GM13976 (cell line): ENCODE measurements at places on chromosomes 5 and 9.

GRCh38 chr9:277601-278295, 63.1 kb downstream of the DOCK8 start:
- DNase-seq = no peak

GRCh38 chr9:131719262-131719908, 20.5 kb downstream of the RAPGEF1 start:
- DNase-seq = no peak

DNA sequence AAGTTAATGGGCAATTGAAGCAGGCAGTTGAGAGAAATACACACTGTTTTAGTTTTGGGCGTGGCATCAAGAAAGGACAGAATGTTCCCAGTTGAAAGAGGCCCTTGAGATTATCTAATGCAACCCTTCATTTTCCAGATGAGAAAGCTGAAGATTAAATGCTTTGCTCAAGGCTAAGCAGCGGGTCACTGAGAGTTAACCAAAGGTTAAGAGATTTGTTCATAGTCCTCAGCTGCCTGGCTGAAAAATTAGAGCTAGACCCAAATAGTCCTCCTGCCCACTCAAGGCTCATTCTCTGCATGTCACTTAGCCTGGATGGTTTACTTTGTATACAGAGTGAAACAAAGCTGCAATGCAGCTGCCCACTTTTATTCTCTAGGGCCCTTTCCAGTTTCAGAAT, 46.7 kb upstream of the MAMDC2 start:
- DNase-seq = no peak

GRCh38 chr5:36253575-36253974, 11.8 kb upstream of the NADK2 start:
- no peak for DNase-seq

DNA sequence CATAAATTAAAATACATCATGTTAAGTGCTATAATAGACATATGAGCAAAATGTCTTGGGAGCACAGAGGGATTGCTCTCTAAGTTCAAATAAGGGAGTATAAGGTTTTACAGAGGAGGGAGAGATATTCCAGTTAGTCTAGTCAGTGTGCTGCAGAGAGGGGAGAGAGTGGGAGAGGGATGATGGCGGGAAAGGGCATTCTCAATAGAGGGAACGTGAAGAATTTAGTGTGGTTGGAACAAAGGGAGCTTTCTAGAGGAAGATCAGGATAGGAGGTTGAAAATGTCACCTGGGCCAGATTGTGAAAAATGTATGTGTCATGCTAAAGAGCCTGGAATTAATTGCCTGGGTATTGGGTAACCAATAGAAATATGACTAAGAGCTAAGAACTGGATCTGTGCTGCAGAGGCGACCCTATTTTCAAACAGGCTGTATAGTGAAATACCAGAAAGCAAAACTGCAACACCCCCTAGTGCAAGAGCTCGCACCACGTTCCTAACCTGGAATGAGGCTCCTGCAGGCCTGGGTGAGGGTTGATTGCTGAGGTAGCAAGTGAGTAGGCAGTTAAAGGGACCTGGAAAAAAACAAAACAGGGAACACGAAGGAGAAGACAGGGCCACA, 791.8 kb upstream of the C9orf72 start:
- DNase-seq = no peak

GRCh38 chr5:163633926-163634460, 128.6 kb downstream of the MAT2B start:
- DNase-seq = no peak

DNA sequence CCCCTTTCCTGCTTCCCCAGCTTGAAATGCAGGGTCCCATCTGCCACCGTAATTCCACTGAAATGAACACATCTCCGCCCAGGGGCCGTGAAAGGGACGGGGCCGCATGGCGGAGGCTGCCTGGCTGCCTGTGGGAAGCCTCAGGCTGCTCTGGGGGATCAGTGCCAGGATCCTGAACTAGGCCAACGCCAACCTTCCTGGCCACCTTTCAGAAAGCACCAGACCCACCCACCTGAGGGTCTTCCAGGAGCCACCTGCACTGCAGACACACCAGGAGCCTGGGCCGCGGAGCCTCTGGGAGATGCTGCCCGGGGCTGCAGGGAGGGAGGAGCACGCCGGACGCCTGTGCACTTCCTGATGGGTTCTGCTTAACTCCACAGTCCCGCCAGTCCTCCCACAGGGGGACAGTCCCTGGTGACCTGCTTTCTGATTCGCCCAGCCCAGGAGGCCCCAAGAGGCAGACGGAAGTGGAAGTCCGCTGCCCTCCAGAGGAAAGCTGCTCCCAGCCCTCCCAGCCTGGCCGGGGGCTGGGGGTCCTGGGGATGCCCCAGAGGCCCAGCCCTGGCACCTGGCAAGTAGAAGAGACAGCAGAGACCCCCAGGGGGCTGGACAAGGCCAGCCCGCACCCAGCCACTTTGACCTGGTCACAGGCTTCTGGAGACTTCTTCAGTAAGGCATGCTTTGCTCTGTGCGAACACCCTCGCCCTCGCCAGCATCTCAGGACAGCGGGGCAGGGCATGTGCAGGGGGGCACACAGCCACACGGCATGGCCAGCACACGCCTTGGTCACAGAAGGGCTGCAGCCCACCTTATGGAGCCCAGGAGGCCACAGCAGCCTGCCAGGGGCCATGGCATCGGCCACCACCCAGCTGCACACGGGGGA, at the start of gene CARD9:
Gene CARD9, minus strand, starts transcription at position 370 of the 883 bp plus-strand sequence. CDS start 1,591 bp downstream, outside the sequence.
- peak; percentile 74 for DNase-seq

DNA sequence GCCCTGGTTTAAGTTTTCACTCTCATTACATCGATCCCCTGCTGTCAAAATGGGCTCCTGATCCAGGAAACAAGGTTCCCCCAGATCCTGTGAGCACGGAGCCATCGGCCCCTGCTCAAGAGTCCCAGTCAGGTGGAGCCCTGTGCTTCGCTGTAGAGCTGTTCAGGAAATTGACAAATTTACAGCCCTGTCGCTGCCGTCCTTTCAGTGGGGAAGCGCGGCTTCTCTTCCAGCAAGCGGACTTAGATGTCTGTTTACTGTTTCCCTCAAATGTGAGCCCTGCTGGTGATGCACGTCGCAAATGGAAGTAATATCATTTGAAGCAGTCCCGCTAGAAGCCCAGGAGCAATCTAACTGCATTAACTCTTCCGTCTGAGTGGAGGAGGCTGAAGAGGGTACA, 760.9 kb upstream of the WWC1 start:
- no peak for DNase-seq

GRCh38 chr9:108468364-108468763, 387.4 kb downstream of the ACTL7B start:
- peak; percentile 11 for DNase-seq

DNA sequence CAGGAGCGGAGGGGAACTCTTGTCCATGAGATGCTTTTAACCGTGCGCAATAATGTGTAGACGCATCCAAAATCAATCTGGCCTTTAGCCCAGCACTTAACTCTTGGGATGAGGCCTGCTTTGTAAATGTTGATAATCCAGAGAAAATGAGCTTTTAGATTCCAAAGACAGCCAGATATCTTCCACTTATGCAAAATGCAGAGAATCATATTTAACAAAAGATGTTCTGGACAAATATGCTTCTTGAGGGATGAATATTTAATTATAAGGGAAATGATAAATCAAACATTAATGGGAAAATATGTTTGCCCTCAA, 5.6 kb downstream of the S1PR3 start:
- DNase-seq = no peak

DNA sequence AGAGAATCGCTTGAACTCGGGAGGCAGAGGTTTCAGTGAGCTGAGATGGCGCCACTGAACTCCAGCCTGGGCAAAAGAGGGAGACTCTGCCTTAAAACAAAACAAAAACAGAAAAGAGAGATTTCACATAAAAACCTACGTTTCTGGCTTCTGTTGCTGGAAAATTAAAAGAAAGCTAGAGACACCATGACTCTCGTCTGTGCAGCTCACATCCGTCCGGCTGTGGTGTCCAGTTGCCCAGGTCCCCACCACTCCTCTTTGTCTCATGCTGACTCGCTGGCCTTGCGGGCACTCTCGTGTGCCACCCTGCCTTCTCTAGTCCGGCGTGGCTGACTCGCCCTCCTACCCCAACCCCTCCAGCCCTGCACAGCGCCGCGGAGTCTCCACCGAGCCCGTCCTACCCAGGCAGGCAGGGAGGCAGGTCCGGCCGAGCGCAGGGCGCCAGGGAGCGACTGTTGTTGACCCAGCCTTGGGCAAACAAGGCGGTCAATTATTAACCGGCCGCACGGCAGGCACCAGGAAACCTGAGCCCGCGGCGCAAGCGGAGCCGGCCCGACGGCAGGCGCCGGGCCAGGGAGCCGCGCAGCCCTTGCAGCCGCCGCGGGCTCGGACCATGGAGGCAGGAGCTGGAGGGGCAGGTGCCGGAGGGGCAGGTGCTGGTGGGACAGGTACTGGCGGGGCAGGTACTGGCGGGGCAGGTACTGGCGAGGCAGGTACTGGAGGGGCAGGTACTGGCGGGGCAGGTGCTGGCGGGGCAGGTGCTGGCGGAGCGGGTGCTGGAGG, at the start of gene PRRT1B:
Gene PRRT1B, plus strand, starts transcription at position 521 of the 783 bp plus-strand sequence. Its CDS starts 93 bp downstream, at position 614.
- no peak for DNase-seq

DNA sequence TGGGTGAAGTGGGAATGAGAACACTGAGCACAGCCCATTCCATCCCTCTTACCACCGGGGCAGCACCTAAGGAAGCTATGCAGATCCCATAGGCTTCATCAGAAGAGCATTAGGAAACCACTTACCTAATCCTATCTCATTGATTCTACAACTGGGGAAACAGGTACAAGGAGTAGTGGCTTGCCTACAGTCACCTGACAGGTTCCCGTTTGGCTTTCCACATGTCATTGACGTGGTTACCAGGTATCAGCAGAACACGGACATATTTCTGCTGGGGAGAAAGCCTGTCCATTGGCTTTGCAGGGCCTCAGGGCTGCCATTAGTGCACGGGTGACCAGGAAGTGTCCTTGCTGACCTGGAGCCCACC, 11.3 kb downstream of the AFAP1L1 start:
- DNase-seq = no peak

DNA sequence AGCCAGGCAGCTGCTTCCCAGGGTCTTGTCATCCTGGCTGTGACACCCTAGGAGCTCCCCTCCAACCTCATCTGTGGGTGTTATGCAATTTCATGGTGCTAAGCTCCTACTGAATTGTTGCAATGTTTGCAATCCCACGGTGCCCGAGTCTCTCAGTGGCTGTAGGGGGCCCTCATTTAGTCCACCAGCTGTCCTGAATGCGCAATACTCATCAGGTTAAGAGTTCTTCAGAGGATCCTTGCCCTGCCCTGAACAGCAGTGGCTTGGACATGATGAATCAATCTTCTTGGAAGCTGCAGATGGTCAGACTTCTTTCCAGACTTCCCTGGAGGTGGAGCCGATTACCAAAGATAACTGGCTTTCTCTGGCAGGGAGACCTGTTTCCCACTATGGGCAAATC, 584.1 kb downstream of the CCDC171 start:
- DNase-seq = no peak

- DNase-seq = no peak
Observed at GRCh38 chr5:93789173-93790067, 48.0 kb upstream of the POU5F2 start.

DNA sequence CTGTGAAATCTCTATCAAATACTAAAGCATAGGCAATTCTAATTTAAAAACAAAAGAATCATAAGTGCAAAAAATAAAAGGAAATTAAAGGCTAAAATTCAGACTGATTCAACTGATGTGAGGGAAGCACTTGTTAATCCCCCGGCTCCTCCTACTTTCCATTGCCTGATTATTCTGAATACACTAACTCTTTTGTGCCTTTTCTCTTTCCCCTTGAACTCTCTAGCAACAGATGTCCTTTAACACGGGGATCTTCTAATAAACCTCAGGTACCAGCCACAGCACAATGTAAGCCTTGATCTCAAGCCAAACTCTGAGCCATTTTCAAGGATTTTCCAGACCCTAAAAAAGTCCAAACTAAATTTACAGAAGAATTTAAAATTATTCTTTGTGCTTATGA, 61.5 kb downstream of the KCNV2 start:
- DNase-seq = no peak

GRCh38 chr5:172315587-172316493, 32.3 kb upstream of the UBTD2 start:
- DNase-seq = no peak

GRCh38 chr5:179768326-179769085, 25.3 kb upstream of the LTC4S start:
- no peak for DNase-seq

GRCh38 chr5:68430279-68430678, 214.7 kb downstream of the PIK3R1 start:
- DNase-seq = no peak

- no peak for DNase-seq
Observed at GRCh38 chr5:78763659-78764189, 115.2 kb upstream of the LHFPL2 start.

GRCh38 chr5:172288465-172288864, 4.9 kb upstream of the UBTD2 start:
- DNase-seq = no peak

DNA sequence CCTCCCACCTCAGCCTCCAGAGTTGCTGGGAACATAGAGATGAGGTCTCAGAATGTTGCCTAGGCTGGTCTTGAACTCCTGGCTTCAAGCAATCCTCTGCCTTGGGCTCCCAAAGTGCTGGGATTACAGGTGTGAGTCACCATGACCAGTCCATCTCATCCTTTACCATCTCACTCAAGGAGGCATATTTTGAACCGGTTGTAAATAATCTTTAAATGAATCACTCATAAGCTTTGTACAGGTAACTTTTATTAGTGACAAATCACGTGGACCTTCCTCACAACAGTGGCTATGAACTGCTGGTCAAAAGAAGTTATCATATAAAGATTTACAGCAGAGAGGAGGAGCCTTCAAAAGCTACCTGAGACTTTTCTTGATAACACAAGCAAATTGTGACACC, 70.7 kb downstream of the RFK start:
- no peak for DNase-seq

GRCh38 chr9:84708400-84708799, 38.9 kb downstream of the NTRK2 start:
- no peak for DNase-seq

GRCh38 chr9:124776954-124777648, at the start of gene OLFML2A:
OLFML2A (plus strand) TSS chr9:124777133; CDS start chr9:124777271, 138 bp downstream.
- peak; percentile 72 for DNase-seq

DNA sequence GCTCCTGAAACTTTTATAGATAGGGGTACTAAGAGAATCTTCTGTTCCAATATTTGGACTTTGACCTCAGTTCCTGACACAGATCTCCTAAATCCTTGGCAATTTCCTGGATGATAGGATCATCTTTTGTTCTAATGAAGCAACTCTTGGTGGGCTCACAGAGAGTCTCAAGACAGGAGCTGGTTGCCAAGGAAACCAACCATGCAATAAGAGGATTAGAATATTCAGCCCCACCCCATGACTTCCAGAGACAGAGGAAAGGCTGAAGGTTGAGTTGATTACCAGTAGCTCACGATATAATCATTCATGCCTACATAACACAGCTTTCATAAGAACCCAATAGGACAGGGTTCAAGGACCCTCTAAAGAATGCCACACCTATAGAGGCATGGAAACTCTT, 2050.2 kb upstream of the CDH6 start:
- DNase-seq = no peak

GRCh38 chr5:118844351-118844750, 144.0 kb downstream of the DTWD2 start:
- no peak for DNase-seq

- DNase-seq = no peak
Observed at GRCh38 chr5:7742241-7742656, 108.7 kb downstream of the CFAP90 start.
